ENCODE measurements at places on chromosomes 11 and 22.

DNA sequence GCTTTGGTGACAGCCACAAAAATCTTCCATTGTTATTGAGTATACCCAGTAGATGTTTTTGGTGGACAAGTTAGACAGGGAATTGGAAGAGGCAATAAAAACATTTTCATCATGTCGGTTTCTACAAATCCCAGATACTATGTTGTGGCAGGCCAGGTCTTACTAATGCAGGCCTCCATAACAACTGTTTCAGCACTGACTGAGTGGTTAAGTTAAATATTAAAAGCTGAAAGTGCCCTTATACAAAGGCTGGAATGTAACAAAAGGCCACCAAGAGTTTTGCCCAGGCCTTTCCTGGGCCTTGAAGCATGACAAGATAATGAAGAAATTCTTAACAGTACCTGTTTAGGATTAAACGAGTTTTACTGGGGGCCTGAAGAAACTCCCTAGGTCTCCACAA, 29.3 kb downstream of the DMC1 start:
- DNase-seq = no peak

- DNase-seq = no peak
Measured at GRCh38 chr11:60168306-60168705, 14.6 kb downstream of the MS4A6A start.

- no peak for DNase-seq
Measured at GRCh38 chr22:17794726-17795542, 20.7 kb upstream of the BID start.

GRCh38 chr11:103228807-103229206, 119.6 kb downstream of the DYNC2H1 start:
- DNase-seq = no peak

Data from activated CD8-positive, alpha-beta memory T cell treated with anti-CD3 and anti-CD28 coated beads for 4 hours (primary cell).